ENCODE measurements at places on chromosomes 12 and 14.

- DNase-seq, result no peak
Observed at GRCh38 chr14:104348741-104349140, 210.4 kb downstream of the KIF26A start.

DNA sequence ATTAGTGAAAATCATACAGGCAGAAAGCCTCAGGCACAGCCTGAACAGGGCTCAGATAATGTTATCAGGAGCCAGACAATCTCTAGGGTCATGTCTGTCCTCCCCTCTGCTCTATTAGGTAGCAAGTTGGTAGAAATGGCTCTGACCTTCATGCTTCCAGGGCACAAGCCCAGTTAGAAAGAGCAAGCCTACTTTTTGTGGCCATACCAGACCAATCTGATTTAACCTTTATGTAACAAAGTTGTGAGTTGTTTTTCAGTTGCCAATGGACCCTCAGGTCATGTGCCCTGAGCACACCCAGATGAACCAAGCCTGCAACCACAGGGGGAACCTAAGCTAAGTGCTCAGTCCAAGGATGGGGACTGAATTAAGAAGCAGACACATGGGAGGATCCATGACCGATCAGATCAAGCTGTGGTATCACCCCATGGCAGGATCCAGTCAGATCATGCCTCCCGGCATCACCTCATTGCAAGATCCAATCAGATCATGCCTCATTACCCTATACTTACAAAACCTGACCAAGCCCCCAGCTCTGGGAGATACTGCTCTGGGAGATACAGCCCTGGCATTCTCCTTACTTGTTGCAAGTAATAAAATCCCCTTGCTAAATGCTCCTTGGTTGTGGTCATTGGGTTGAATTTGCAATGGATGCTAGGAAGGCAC lies 18.8 kb upstream of the HIGD1C start:
- DNase-seq, result no peak

GRCh38 chr12:55955800-55956508 lies 9.9 kb downstream of the PMEL start:
- DNase-seq, result no peak

- DNase-seq, result no peak
Observed at GRCh38 chr12:126055521-126055920, 990.3 kb downstream of the AACS start.

- DNase-seq, result no peak
Observed at GRCh38 chr12:58269476-58269875, 328.1 kb downstream of the ATP23 start.

DNA sequence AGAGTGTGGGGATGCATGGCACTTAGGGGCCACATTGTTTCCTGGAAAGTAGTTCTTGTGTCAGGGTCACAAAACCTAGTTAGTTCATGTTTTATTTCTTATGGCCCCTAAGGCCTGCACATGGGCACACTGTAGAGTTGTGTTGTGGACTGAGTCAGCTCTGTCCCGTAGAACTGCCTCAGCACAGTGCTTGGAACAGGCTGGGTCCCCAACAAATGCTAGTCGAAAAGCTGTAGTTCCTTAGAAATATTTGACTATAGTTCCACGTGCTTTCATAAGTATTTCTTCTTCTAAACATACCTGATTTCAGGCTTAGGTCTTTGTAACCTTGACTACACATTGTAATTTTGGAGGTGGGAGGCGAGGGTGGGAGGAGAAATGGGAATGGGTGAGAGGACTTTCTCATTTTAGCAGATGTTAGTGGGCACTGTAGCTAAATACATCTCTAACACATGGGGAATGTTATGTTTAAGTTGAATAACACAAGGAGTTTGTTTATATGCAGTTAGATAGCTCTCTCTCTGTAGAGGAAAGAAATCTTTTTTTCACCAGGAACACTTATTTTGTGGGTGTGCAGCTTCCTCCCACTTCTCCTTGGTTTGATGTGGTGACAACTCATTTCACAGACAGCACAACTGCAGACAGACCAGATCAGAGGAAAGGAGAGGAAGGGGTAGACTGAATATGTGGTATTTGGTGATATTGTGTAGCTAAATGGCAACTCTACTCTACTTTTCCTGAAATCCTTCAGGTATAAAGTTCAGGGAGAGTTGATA lies 39.5 kb upstream of the DACT1 start:
- no peak for DNase-seq

GRCh38 chr14:26448181-26448855 lies 149.5 kb downstream of the NOVA1 start:
- no peak for DNase-seq

- DNase-seq, result no peak
Observed at GRCh38 chr12:133233993-133234564, 1.6 kb downstream of the ANHX start.

Measured in stimulated activated CD8-positive, alpha-beta memory T cell treated with anti-CD3 and anti-CD28 coated beads, Interleukin-15, amount 100 ng/mL, for 24 hours (primary cell).